ENCODE measurements at places on chromosomes 1 and 21. TPM values are rescaled to one million over a fixed set of nuclear protein-coding genes. Genes with fewer than 3 reads are reported as not detected.
A peak's percentile ranks its signal among the peaks of the same experiment; 100 is the strongest.

The ARTN gene
- 7.4 TPM for total RNA-seq

The UBIAD1 gene
- total RNA-seq = 7.6 TPM

The SEMA6C gene
- total RNA-seq = 0.88 TPM

The NR5A2 gene
- total RNA-seq = 0.60 TPM

The PEAR1 gene
- total RNA-seq = 1.6 TPM

The KPRP gene
- 3.6 TPM for total RNA-seq

The BSND gene
- total RNA-seq = not detected

The SOAT1 gene
- total RNA-seq = 6.1 TPM

The AVPR1B gene
- not detected for total RNA-seq

The GLIS1 gene
- total RNA-seq = 0.20 TPM

The TEDDM1 gene
- total RNA-seq = not detected

The CDC42 gene
- 208 TPM for total RNA-seq

The SNAP47 gene
- 15.8 TPM for total RNA-seq

The RHBDL2 gene
- total RNA-seq = 16.1 TPM

DNA sequence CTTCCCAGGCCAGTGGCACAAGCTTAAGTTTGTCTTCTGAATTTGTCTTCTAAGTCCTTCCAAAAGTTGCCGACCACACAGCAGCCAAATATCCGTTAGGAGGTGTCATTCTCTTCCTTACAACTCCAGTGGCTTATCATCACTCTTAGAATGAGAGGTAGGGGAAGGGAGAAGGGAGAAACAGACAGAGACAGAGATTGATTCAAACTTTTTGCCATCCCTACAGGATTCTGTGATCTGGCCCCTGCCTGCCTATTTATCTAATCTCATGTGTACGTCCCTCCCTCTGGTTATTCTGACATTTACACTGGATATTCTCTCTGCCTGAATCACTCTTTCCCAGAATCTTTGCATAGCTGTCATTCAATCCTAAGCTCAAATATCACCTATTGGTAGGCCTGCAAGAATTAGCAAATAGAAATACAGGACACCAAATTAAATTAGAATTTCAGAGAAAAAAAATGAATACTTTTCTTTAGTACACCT lies 488 bp upstream of the GNL2 start:
- no peak for ATAC-seq

DNA sequence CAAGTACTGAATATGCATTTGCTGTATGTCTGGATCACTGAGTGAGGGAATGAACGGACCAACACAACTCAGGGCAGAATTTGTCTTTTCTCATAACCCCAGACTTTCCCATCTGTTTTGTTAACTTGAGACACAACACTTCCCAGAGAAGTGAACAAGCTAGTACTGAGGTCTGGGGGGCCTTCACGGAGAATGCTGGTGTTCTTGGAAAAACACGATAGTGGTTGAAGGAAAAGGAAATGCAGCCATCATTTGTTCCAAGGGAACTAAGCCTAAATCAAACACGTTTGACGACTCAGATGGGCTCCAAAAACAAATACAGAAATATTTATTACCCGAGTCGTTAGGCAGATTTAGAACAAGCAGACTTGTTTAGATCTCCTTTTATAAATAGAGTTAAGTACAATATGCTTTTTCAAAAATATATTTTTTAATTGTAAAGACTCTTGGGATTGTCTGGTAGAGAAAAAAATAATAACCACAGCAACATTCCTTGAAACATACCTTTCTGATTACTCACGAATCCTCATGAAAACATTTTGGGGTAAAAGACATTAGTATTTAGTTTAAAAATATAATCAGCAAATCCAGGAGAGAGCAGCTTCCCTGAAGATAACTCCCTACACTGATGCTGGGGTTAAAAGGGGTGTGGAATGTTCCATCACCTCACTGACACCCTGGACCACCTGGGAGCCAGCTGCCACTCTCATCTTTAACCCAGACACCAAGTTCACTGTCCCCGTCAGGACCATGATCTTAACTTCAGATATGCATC lies 427.7 kb upstream of the RUNX1 start:
- ATAC-seq = no peak

GRCh38 chr1:158289811-158290210 lies at the start of gene CD1C:
CD1C (plus strand) TSS chr1:158289923; CDS start chr1:158290065, 142 bp downstream.
- no peak for ATAC-seq

- ATAC-seq = peak; percentile 13
Measured at GRCh38 chr1:62457955-62458354, 21.1 kb downstream of the USP1 start.

GRCh38 chr1:150981177-150981804 lies 801 bp upstream of the ANXA9 start:
- ATAC-seq = peak; percentile 24

DNA sequence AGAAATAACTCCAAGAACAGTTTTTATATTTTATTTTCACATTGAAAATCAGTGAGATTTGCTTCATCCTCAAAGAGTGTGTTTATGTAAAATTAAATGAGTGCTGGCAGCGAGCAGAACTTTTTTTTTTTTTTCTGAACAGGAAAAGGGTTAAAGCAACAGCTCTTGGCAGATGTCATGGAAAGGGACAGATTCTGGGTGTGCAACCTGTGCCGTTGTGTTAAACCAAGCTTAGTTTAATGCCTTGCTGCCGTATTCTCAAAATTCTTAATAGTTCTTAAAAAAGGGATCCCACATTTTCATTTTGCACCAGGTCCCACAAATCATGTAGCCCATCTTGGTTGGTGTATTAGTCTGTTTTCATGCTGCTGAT lies 227.4 kb upstream of the VAMP3 start:
- no peak for ATAC-seq

- no peak for ATAC-seq
Measured at GRCh38 chr1:203308328-203308922, 3.1 kb downstream of the BTG2 start.

GRCh38 chr1:11143907-11144306 lies 44.2 kb upstream of the EXOSC10 start:
- ATAC-seq = no peak

DNA sequence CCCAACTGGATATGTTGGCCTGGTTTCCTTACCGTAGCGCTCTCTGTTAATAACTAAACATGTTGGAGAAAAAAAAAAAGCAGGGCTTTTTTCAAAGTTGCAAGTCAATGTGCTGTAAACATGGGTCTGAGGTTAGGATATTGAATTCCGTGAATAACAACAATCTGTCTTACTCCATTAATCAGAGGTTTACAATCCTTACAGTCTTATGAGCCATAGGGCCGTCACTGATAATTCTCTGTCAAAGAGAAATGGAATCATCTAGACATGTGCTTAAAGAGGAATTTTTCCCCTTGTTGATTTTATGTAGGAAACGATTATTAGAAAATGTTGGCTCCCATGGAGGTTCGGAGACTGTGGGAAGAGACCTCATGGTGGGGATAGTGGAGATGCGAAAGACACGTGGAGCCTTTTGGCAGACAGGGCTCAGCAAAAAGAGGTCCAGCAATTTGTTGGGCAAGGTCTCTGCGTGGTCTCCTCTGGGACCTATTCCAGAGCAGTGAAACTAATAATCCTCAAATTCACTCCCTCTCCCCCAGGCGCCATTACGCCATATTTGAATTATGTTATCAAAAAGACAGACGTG lies 83.5 kb upstream of the CLDN14 start:
- no peak for ATAC-seq

DNA sequence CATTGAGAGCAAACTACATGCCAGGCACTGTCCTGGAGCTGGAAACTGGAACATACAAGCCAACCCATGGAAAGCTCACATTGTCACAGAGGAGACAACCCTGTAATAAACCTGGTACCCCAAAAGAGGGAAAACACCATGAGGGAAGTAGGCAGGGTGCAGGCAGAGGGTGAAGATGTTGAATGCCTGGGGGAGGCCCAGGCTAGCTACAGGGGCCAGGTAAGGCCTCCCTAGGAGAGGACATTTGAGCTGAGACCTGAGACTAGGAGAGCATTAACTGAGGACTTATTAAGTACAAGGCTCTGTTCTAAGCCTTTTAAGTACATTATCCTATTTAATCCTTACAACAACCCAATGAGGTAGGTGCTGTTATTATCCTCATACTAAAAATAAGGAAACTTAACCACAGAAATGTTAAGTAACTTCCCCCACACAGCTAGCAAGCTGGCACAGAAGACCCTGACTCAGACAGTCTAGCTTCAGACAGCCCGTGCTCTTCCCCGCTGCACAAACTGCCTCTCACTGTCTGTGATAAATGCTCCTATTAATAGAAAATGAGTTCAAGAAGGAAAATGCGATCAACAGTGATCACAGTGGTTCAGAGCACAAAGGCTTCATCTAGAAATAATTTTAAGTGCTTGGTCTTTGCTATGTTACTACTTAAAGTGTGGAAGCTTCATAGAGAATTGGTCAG lies 41.8 kb downstream of the ZNF281 start:
- no peak for ATAC-seq

DNA sequence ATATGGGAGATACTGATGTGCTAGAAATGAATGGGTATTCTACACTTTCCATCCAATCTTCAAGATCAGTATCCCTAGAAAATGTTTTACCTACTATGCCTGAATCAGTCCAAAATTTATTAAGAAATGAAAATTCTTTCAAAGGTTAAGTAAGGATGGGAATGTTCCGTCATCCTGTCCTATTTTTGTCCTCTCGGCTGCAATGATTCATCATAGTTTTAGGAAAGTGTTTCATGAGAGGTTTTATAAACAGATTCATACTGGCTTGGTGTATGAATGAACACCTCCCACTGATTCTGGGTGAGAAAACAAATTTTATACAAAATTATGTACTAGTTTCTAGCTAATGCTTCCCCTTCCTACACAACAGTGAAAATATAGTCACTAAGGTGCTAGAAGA lies 504.6 kb upstream of the NR5A2 start:
- ATAC-seq = no peak

GRCh38 chr21:16674949-16675348 lies 837.9 kb upstream of the CXADR start:
- ATAC-seq = no peak

GRCh38 chr1:7048395-7048794 lies 263.1 kb downstream of the CAMTA1 start:
- no peak for ATAC-seq

DNA sequence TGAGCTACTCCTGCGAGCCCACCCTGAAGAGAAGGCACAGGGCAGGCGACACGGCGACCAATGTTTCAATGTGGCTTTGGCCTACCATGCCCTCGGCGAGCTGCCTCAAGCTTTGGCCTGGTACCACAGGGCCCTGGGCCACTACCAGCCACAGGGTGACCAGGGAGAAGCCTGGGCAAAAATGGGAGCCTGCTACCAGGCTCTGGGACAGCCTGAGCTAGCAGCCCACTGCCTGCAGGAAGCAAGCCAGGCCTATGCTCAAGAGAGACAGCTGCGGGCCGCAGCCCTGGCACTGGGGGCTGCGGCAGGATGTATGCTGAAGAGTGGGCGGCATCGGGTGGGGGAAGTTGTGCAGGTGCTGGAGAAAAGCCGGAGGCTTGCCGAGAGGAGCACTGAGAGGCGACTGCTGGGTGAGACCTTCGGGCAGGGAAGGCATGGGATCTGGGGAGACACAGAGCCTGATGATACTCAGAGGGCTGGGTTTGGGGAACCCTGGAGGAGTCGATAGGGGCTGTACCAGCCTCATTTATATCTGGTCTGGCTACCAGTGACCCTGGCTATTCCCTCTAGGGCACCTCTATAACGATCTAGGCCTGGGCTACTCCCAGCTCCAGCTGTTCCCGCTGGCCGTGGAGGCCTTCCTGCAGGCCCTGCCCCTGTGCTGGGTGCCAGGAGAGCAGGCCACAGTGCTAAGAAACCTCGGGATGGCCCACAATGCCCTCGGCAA lies 2.3 kb downstream of the TTC24 start:
- ATAC-seq = no peak

- ATAC-seq = no peak
Measured at GRCh38 chr1:68449901-68450300, at the start of gene RPE65. RPE65 (minus strand) TSS chr1:68449954; CDS start chr1:68449905, 49 bp downstream.

GRCh38 chr1:61452176-61453035 lies 272.5 kb downstream of the TM2D1 start:
- no peak for ATAC-seq

DNA sequence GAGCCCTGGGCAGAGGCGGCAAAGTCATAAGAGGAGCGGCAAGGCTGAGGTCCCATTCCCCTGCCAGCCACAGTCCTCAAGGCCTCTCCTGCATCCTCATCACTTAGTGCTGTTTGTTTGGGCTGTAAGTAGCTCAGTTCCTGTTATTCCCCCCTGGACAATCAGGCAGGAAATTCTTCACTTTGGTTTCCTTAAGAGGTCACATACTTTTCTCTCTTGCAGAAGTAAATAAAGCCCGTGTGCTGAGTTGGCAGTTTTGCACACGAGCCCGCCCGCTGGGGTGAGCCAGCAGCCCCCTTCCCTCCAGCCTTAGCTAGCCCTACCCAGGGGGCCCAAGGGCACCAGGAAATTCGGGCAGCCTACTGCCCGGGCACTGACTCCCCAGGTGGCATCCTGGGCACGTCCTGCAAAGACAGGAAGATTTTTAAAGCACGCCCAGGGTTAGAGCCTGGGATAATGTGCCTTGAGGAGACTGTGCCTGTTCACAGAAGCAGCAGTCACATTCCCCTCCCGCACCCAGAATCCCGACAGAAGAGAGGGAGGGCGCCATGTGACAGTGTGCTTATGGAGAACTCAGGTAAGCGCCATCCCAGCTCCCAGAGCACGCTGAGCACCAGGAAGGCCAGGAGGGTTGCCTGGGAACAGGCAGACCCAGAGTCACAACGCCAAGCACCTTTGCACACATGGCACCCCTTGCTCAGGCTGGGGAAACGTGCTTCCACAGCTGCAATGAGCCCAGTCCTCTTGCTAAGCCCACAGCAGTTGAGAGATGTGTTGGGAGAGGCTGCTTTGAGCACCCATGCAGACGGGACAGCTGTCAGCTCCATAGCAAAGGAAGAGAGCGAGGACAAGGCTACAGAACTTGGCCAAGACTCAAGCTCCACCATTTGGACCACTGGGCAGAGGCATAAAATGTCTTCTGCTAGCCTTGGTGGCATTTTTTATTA lies 144.5 kb upstream of the TMEM51 start:
- no peak for ATAC-seq

GRCh38 chr1:207808322-207808705 lies 56.5 kb downstream of the CD46 start:
- peak; percentile 80 for ATAC-seq

DNA sequence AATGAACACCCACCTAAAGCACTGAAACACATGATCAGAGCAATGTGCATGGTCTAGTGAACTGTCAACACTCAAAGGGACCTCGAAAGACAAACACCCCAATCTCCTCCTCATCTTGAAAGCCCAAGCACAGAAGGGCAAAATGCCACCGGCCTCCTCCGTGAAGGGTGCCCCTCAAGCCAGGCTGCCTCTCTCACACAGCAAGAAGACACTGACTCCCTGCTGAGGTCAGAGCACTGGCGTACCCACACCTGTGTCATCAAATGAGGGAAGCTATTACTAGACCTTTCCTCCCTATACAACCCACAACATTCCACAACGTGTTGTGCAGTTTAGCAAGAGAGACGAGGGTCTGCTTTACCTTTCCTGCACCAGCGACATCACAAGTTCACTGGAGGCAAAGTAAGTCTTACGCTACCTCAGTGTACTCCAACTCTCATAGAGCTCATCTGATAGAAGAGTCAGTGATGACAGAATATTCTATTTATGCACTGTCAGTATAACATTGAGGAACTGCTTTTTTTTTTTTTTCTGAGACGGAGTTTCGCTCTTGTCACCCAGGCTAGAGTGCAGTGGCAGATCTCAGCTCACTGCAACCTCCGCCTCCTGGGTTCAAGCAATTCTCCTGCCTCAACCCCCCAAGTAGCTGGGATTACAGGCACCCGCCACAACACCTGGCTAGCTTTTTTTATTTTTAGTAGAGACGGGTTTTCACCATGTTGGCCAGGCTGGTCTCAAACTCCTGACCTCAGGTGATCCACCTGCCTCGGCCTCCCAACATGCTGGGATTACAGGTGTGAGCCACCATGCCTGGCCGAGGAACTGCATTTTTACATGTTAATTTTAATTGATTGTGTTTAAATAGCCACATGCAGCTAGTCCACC lies 3.3 kb downstream of the SH3BP5L start:
- ATAC-seq = no peak

All from esophagus mucosa (tissue), 1 donor.